NCI-H2081 treated with DMSO at 0.1 percent for 48 hours (cell line): ENCODE measurements at places on chromosomes 4 and X.

DNA sequence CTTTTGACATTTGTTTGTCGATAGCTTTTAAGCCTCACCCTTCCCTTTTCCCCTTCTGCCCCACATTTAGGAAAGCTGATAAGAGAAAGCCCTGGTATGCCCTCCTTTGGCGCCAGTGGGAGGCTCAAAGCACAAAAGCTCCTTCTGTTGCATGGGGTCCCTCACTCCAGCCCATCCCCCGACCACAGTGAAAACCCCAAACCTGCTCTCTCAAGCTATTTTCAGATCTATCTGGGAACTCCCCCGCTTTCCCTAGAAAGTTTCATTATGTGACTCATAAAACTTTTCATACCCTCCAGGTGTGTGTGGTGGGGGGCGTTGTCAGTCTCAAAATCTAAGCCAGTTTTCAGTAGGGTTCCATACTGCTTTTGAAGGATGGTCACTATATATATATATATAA is 259.0 kb upstream of the PCDH7 start:
- DNase-seq, result no peak

DNA sequence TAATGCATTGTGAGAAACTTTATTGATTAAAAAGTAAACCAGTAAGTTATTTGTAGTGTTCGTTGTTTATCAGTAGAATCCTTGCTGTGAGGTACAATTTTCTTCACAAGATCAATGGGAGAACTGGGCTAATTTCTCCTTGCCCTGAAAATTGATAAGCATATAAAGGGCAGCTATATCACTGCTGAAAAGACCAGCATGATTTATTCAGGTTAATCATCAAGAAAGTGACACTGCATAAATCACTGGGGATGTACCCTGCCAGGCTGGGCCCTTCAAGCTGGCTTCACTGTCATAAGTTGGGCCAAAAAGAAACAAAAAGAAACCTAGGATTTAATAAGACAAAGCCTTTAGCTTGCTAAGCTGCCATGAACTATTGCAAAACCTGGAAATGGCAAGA is 746.7 kb downstream of the STPG2 start:
- DNase-seq, result no peak

DNA sequence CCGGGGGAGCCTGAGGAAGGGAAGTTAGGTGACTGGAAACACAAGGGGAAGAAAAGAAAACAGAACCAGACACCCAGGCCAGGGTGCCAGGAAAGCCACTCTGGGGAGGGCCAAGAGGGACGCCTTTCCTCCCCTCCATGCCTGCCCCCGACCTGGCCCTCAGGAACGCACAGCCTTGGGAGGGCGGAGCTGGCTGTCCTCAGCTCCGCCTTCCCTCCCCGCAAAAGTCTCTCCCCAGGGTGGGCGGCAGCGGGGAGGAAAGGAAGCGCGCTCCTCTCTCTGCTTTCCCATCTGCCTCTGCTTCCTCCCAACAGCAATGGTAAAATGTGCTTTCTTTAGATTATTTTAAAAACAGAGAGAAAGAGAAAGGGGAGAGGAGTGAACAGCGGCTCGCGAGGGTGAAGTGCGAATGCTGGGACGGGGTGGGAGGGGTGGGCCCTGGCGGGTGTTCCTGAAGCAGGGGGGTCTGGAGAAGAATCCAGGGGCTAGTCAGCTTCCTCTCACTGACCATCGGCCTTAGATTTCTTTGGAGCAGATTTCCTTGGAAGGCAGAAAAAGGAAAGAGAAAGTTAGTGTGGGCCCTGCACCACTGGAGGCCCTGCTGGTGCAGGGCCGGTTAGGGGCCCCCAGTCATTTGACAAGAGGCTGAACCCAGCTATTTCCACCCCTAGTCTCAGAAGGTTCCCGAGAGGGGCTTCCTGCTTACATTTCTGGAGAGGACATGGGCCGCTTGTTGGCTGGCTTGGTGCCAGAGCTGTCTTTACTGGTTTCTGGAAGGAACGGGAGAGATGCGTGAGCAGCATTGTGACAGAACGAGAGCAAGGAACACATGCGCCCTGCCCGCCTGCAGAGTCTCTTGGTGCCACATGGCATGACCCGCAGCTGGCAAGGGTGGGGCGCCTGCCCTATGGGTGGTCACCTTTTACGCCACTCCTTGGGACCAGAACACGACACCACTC is 4.7 kb upstream of the RENBP start:
- no peak for DNase-seq

DNA sequence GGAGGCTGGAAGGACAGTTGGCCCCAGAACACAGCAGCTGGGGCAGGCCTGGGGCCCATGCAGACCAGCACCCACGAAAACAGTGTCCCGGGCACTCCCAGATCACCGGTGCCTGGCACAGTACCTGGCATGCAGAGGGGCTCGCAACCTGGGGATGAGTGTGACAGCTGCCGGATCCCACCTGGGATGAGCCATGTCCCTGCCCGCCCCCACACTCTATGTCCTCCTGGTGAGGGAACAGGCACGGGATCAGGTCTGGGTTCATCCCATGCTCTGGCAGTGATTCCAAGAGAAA is 22.8 kb upstream of the PPP2R2C start:
- DNase-seq, result no peak

GRCh38 chr4:162151386-162151785 is 12.4 kb downstream of the FSTL5 start:
- DNase-seq, result no peak

- DNase-seq, result no peak
These were observed 22.4 kb downstream of the TMEM33 start for GRCh38 chr4:41957634-41958033.

GRCh38 chr4:169663402-169663801 is 43.0 kb downstream of the CLCN3 start:
- DNase-seq, result no peak

DNA sequence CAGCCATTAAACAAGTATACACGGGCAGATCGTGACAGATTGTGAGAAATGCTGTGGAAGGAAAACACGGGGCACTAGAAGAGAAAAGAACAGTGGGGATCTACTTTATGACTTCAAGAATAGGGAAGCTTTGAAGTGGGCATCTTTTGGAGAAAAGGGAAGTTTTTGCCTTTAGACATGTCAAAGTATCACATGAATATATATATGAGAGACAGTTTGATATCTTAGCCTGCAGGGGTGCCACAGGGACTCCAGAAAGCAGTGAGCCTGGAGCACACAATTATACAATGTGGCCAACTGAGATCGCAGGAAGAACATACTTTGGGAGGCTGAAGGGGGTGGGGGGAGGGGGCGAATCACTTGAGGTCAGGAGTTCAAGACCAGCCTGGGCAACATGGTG is 35.7 kb downstream of the RELL1 start:
- no peak for DNase-seq

DNA sequence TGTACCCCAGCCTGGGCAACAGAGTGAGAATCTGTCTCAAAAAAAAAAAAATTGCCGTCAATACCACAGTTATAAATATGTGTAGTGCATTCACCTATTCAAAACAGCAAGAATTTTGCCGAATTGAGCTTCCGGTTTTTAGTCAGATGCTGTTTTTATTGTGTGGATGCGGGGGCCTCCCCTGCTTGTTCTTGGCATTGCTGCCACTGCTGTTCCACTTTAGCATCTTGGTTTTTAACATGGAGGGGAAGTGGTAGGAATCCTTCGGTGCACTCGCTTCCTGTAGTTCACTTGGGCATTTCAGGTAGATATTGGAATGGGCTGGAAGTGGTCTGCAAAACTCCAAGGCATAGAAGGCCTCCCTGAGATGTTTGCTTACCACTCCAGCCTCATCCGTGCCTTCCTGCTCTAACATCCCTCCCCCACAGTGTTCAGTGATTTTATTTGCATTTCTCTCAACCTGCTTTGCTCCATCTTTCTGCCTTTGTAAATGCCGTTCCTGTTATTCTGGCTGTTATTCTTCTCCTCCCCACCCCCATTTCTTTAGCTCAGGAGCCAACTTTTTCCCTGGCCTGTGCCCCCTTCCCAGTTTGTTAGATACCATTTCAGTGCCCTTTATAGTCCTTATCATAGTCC is 25.5 kb downstream of the MOB1B start:
- no peak for DNase-seq

DNA sequence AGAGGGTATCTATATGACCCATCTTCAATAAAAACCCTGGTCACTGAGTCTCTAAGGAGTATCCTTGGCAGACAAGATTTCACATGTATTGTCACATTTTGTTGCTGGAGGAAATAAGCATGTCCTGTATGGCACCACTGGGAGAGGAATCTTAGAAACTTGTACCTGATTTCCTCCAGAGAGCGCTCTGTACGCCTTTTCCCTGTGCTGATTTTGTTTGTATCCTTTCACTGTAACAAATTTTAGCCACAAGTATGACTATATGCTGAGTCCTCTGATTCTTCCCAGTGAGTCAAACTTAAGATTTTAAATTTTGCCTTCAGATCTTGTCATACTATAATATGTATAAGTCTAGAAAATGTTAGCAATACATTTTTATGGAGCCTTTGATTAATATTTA is 102.8 kb downstream of the ITIH6 start:
- no peak for DNase-seq

GRCh38 chr4:176775338-176775737 is 17.4 kb downstream of the VEGFC start:
- DNase-seq, result no peak

DNA sequence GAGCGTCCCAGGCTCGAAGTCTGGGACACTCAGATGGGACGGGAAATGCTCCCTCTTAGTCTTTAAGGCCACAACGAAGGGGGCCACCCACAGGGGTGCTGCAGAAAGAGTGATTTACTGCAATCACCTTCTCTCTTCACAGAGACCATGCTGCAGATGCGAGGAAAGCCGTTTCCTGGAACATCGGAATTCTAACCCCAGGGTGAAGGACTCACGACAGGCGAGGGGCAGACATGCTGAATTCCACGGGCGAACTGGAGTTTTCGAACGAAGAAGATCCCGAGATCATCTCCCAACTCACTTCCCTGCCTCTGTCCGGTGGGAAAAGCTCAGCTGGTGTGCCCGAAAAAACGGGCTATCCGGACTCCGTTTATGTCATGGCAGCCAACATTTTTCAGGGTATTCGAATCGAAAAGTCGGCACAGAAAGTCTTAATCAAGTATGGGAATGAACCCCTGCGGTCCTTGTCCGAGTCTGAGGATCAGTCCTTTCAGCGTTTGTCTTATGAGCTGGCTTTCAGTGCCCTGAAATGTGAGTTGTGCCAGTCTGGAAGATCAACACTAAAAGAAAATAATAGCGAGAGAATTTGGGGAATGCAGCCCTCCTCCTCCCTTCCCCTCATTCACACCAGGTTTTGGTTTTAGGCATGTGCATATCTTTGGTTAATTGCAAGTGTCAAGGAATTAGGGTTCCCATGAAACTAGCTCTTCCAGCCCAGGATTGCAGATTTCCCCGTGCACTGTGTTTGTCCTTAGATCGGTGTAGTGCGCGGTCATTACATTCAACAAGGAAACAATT is 905 bp downstream of the NSUN7 start:
- DNase-seq, result no peak

GRCh38 chrX:71191248-71191647 is 31.8 kb upstream of the GJB1 start:
- DNase-seq, result no peak

DNA sequence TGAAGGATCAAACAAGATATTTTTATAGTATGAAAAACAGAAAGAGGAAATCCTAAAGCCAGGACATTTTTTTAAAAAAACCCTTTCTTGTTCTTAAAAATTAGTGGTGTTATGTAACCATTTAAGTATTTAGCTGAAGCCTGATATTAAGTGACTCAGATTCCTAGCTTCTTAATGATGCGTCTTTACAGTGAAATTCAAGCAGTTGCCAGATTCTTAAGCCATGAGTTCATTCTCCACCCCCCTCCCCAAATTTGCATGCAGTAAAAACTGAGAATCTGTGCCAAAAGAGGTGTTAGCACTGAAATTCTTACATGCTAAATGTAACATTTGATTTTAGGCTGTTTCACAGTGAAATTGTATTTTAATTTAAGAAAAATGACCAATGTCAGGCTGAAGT is 180.8 kb downstream of the RAPGEF2 start:
- DNase-seq, result no peak

GRCh38 chr4:174192943-174193342 is 90.5 kb downstream of the FBXO8 start:
- DNase-seq, result no peak

- no peak for DNase-seq
These were observed 45.1 kb upstream of the KDR start for GRCh38 chr4:55170462-55170861.

GRCh38 chrX:135944486-135944885 is 29.3 kb downstream of the MMGT1 start:
- DNase-seq, result no peak

DNA sequence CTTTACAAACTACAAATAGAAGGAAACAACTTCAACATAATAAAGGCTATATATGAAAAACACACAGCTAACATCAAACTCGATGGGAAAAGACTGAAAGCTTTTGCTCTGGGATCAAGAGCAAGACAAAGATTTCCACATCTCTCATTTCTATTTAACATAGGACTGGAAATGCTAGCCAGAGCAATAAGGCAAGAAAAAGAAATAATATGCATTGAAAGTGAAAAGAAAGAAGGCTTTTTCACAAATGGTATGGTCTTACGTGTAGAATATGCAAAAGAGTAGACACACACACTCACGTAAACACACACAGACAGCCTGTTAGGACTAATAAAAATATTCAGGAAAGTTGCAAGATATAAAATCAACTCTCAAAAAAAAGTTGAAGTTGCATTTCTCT is 660.5 kb upstream of the PCDH10 start:
- no peak for DNase-seq

DNA sequence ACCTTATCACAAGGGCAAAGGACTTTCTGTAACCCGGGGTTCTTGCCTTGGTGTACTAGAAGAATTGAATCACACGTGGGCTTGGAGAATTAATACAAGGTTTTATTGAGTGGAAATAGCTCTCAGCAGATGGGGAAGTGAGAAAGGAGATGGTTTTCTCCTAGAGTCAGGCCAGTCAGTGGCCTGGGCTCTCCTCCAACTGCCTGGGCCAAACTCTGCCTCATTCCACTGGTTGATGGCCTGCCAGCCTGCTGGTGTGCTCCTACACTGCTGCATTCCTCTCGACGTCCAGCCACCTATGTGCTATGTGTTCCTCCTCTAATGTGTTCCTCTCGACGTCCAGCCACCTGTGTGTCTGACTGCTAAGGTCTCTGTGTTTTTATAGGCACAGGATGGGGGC is 35.3 kb upstream of the SPIN2A start:
- DNase-seq, result no peak

- no peak for DNase-seq
These were observed 23.6 kb downstream of the KLF3 start for GRCh38 chr4:38687571-38688011.

DNA sequence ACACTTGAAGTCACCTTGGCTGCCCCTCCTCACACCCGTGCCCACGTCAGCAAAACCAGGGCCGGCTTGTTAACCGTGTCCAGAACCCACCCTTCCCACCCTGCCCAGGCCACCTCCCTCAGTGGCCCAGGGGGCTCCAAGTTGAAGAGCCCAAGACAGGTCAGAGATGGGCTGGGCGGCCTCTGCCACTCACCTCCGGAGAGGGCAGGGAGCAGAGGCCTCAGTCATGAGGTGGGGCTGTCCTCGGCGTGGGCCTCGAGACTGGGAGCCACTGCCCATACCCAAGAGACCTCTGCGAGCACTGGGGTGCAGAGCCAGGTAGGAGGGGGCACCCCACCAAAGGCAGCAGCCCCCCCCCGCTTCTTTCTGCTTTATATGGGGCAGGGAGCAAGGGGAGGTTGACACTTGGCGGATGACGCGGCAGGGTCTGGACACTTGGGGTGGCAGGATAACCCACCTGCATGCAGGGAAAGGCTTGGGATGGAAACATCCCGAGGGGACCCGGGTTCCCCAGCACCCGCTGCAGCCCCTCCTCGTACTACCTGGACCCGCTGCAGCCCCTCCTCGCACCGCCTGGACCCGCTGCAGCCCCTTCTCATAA is 38.0 kb upstream of the SPON2 start:
- no peak for DNase-seq
